ENCODE measurements at places on chromosomes 4 and X.

DNA sequence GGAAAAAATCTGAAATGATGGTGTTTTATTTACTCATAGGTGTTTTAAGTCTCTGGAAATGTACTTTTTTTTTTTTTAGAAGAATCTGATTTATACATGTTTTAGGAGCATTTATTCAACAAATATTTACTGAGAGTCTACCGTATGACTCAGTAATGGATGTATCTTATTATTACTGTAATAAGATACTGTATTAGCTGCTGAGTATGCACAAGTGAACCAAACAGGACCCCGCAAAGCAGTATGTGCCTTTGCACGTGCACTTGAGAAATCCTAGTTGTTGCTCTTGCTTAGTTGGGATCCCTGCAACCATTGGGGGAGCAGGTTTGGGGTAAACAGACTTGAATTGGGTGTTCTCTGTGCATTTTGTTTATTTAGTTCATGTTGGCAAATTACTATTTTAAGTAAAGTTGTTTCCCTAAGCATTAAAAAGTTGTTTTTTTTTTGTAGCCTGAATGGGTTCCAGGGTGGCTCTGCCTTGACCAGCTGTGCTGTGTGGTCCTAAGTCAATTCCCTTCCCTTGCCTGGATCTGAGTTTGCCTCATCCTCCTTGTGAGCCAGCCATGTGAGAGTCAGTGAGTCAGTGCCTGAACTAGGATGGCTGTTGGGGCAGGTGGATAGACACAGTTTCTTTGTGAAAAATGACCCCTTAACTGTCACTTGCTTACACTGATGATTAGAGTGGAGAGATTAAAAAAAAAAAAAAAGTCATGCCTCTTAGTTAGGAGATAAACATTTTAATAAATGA, 27.7 kb downstream of the DCUN1D4 start:
- DNase-seq, result no peak

- DNase-seq, result no peak
Measured at GRCh38 chr4:22003878-22004277, 55.3 kb upstream of the KCNIP4 start.

- no peak for DNase-seq
Measured at GRCh38 chr4:105851196-105851595, 44.1 kb upstream of the NPNT start.

DNA sequence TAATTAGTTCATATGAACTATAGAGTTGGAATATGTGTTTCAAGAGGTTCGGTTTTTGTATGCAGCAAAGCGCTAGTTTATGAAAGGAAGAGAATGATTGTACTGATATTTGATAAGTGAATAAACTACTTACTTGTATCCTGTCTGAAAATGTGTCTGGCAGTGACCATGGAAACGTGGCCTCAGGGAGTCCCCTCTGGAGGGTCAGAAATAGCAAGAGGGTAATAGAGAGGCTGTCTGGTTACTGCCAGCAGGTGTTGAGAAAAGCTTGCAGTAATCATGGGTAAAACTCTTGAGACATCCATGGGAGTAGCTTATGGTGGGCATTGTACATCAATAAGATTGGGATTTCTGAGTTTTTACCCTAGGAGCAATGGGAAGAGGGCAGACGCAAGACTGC, 77.1 kb downstream of the DCLK2 start:
- DNase-seq, result no peak

GRCh38 chrX:44580466-44580865, 37.8 kb upstream of the FUNDC1 start:
- DNase-seq, result no peak

- no peak for DNase-seq
Measured at GRCh38 chrX:68950937-68951336, 122.1 kb downstream of the EFNB1 start.

DNA sequence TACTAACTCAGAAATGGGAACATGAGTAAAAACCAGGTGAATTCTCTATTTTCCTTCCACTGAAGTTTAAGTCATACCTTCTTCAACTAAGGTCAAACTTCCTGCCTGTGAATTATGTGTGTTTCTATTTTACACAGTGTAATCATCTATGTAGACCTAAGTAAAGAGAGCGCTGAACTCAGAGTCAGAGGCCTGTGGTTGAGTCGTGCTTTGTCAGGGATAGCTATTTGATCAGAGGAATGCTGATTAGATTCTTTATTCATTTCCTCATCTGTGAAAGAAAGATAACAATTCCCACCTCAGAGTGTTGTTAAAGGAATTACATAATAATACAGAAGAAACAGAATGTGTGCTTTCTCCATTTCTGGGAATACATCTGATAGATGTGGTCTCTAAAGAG, 654.1 kb downstream of the STIM2 start:
- DNase-seq, result no peak

DNA sequence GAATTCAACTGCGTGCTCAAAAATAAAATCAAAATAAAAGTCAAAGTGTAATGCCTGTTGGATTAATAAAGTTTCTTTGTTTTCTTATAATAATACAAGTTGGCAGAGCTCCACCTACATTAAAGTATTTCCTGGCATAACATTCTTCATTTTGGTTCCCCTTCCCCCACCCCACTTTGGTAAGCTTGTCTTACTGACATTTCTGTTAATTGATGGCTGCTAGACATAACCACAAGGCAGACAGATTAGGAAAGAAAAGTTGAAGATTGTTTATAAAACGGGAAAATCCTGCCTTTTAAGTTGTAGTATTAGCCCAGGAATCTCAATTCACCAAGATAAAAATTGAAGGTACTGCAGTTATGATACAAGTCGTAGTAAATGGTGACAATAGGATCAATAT, 246.5 kb upstream of the RPS6KA3 start:
- no peak for DNase-seq

Measured in T47D (cell line).